Retinal pigment epithelial cell (primary cell): ENCODE measurements at places on chromosomes 11 and 22.

GRCh38 chr11:119029340-119030028 is 1.2 kb downstream of the SLC37A4 start:
- DNase-seq, result no peak

DNA sequence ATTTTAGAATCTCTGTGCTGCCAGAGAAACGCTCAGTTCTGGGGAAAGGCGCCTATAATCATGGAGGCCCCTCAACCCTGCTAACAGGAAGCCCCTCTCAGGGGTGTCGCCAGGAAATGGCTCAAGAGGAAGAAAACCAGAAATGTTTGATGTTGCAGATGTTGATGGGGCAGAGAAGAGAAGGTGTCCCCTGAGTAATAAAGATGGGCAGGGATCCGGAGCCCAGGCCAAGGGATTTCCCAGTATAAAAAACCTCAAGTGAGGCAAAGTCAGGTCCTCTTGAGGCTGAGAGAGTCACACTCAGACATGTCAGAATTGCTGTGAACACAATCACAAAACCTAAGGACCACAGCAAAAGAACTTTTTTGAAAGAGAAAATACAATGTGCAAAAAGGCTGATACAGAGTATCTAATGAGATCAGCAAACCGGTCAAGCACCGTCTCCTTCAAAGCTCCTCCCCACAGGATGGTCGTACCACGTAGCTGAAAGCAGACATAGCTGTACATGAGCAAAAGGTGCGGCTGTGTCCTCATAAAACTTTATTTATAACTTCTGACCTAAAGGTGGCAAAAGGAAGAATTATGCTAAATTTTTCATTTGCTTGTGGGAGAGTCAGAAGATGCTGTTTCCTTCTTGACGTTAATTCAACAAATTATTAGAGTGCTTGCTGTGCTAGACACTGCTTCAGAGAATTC is 12.2 kb downstream of the MOV10L1 start:
- DNase-seq, result no peak

DNA sequence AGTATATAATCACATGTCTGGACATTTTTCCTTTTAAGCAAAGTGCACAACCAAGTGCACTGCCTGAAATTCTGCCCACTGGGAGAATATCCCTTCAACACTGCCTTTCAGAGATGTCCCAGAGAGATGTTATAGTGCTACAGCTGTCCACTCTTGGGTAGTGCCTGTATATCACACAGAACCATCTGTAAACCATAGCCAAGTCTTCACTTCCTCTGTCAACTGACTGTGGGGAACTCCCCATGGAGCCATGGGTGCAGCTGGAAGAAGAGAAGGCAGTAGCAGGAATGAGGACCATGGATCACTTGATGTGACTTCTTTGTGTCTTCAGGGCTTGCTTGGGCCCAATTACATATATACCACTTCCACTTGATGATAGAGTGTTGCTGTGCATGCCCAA is 44.6 kb upstream of the LIN7C start:
- DNase-seq, result no peak

- no peak for DNase-seq
Observed at GRCh38 chr22:42819412-42820044, 37.5 kb downstream of the ARFGAP3 start.
